AML-193 (cell line): ENCODE measurements at places on chromosomes 11 and 22.
A peak's percentile ranks its signal among the peaks of the same experiment; 100 is the strongest.

GRCh38 chr22:43127166-43127908 is 15.9 kb downstream of the MCAT start:
- DNase-seq: no peak

- no peak for DNase-seq
These were observed 417 bp downstream of the HNRNPUL2 start for GRCh38 chr11:62726915-62727164.

DNA sequence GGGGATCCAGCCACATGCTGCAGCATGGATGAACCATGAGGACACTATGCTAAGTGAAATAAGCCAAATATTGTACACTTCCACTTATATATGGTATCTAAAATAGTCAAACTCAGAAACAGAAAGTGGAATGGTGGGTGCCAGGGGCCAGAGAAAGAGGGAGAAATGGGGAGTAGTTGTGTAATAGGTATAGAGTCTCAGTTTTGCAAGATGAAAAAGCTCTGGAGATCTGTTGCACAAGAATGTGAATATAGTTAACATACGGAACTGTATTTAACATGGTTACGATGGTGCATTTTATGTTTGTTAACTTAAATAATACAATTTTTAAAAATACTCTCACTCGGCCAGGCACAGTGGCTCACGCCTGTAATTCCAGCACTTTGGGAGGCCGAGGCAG is 21.2 kb downstream of the GDPD5 start:
- DNase-seq: peak; percentile 20

GRCh38 chr22:19904174-19904856 is 37.3 kb upstream of the COMT start:
- DNase-seq: no peak

GRCh38 chr11:70763606-70764005 is 365.3 kb downstream of the CTTN start:
- no peak for DNase-seq

DNA sequence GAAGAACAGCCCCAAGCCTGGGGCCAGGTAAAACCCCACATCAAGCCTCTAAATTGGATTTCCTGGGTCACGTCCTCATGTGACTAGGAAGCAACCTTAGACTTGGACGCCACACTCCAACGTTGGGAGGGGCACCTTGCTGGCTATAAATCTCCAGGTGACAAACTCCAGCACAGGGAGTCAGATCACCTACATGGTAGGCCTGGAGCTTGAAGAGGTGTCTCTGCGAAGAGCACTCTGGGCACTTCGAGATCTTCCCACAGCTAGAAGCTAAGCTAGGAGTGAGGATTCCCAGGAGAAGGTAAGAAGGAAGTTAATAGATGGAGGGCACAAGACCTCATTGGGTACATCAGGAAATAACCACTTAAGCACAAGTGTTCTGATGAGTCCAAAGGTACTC is 77.1 kb upstream of the GNAZ start:
- no peak for DNase-seq

DNA sequence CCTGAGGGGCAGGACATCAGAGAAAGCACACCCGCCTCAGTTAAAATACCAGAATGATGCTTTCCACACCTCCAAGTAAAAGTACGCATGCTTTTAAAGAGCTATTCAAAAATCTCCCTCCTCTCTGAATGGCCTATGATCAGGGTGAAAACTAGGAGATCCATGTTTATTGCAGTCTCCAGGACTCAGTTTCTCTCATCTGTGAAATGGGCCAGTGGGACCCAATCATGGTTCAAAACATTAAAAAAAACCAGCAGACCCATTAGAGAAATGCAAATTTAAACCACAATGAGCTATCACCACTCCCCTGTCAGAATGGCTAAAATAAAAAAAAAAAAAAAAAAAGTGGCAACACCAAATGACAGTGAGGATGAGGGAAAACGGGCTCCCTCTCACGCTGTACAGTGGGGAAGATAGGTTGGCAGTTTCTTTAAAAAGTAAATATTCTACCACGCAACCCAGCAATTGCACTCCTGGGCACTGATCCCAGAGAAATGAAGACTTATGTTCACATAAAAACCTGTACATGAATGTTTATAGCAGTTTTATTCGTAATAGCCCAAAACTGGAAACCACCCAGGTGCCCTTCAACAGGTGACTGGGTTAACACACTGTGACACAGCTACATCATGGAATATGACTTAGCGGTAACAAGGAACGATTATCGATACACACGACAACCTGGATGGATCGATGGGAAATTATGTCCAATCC is 242.7 kb downstream of the MN1 start:
- DNase-seq: no peak

GRCh38 chr11:132202621-132203020 is 832.2 kb downstream of the NTM start:
- DNase-seq: no peak

DNA sequence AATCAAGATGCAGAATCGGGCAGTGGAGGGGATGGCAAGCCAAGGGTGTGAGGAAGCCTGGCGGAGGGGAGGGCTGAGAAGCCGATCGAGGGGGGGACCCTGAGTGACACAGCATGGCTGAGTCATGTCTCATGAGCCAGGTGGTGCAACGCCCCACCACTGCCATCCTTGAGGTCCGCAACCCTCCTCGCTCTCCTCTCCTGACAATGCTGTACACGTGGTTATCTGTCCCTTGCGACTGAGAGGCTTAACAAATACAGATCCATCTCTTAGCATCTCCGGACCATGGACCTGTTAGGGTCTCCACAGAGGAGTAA is 14.2 kb downstream of the SLC22A12 start:
- DNase-seq: no peak

DNA sequence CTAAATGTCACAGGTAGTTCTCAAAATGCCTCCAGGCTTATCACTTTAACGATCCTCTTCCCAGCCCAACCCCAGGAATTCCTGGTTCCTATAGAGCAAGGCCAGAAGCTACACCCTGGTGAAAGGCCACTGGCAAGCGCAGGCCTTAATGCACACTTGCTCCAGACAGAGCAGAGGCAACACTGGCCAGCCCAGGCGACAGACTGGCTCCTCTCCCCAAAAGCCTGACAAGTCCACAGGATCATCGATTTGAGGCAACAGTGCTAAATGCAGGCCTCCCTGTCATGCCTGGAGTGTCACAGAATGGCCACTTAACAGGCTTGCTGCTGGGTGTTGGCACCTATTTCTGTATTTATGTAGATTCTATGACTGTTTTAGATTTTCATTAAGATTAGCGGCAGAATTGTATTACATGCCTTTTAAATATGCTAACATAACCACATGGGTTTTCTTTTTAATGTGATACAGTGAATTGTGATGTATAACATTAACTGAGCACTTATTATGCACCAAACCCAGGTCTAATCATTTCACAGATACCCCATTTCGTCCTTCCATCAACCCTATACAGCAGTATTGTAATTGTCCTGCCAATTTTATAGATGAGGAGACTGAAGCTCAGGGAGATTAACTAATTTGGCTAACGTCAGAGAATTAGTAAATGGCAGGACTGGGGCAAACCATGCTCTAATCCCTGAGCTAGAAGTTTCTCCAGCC is 38.6 kb downstream of the PACSIN2 start:
- DNase-seq: no peak

DNA sequence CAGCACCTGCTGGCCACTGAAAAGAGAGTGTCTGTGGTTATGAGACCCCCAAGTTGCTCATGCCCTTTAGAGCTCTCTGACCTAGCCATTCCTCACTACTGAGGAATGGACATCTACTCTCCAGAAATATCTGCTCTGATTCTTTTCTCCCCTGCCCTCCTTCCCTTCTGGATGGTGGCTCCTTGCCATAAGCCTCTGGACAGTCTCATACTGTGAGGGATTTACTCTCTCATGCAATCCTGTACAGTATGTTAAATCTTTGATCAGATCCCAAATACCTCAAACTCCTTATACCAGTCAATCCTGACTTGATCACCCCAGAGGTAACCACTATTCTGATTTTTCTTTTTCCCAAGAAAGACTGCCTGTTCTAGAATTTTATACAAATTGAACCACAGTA is 80.7 kb downstream of the ARHGAP20 start:
- DNase-seq: no peak

DNA sequence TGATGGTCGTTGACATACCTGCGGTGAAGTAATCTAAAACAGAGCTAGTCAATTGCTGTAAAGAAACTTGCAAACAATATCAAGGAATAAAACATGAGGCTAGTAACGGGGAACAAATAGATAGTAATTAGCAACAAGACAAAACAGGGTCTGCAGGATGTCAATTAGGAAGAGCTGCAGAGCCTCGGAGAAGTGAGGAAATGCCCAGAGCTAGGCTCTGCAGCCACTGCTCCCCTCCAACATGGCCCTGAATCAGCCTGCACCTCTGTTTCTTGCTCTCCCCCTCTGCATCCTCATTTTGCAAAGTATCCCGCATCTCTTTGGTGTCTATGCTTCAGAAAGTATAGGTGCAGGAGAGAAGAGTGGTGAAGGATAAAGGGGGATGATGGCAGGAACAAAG is 507.4 kb upstream of the FAT3 start:
- DNase-seq: no peak

- no peak for DNase-seq
These were observed 3.1 kb downstream of the LAMTOR1 start for GRCh38 chr11:72100009-72100408.

DNA sequence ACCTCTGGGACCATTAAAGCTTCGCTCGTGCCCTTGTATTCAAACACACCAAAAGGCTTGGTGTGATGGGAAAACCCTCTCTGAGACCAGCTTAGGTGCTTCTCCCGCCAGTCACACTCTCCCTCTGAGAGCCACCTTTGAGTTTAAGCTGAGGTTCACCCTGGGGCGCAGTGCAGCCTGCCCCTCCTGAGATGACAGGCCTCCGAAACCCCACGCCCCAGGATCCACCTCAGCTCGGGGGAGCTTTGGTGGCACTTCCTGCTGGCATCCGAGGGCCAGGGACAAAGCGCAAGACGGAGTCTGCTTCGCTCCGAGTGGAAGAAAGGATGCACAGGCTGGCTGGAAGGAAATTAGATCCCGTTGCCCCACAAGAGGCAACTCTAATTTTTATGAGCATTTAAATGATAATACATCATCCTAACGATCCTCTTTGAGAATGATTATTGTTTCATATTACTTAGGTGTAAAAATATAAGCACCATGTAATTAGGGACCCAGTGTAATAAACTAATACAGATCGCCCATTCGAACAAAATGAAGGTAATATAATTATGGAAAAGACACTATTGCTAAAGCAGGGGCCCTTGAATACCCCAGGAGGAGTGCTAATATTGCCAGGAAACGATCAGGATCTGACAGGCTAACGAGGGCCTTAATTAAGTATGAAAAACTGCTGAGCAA is 134.7 kb downstream of the CEP164 start:
- no peak for DNase-seq

DNA sequence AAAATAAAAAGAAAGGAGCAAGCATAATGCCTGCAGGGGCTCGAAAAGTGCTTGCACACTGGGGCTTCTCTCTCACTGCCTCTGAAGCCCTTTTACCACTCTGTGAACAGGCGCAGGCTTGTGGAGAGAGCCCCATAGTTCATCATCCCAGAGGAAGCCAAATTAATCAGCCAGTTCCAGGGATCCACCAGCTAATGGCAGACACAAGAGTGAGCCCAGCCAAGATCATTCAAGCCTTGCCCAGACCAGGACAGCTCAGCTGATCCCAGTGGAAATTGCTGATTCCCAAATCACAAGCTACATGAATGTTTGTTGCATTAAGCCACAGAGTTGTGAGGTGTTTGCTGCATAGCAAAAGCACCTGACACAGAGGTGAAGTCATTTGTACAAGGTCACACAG is 135.3 kb downstream of the CHST1 start:
- no peak for DNase-seq

DNA sequence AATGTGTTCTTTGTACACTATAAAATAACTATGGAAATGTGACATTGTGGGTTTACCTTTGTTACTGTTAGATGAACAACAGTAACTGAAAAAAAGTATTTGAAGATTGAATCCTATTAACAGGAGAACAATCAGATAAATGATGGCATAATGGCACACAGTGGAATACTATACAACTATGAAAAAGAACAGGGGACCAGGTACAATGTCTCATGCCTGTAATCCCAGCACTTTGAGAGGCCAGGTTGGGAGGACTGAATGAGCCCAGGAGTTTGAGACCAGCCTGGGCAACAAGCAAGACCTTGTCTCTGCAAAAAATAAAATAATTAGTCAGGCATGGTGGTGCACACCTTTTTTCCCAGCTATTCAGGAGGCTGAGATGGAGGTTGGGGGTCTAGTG is 14.4 kb upstream of the OSBP start:
- DNase-seq: no peak

DNA sequence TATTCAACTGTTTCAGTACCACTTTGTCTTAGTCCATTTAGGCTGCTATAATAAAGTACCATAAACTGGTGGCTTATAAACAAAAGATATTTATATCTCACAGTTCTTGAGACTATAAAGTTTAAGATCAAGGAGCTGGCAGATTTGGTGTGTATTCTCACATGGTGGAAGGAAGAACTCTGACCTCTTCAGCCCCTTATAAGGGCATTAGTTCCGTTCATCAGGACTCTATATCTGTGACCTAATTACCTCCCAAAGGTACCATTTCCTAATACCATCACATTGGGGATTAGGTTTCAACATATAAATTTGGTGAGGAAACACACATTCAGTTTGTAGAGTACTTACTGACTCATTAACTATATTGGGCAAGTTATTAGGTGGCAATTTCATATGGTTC is 10.7 kb upstream of the ARL14EP start:
- DNase-seq: no peak

- no peak for DNase-seq
These were observed 48.2 kb downstream of the ALG9 start for GRCh38 chr11:111823131-111823530.

DNA sequence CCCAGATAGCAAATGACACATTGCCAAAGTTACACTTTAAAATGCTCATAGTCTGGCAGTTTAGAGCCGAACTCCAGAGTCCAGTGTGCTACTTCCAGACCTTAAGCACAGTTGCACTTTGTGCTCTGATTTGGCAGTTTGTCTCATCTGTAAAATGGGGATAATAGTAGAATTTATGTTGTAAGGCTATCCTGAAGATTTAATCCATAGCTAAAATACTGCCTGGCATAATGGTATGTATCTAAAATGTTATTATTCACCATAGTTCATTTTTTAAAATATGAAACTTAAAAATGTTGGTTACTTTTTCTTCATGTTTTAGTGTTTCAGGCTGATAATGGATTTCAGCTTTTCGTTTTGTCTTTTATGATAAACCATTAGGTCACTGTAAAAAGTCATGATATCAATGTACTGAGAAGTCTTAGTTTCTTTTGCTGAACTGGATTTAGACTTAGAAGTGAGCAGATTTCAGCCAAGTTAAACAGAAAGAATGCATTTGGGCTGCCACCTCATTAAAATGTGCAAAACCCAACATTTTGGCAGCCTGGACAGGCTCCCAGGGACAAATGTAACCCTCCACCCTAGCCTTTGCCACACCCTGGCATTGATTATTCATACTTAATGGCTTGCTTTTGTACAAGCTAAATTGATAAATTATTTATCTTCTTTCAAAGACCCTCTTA is 933 bp downstream of the OLFML1 start:
- no peak for DNase-seq

GRCh38 chr11:2708757-2709281 is 9.0 kb upstream of the KCNQ1OT1 start:
- DNase-seq: no peak
